CD4-positive, alpha-beta T cell treated with Interleukin-6 at 100 ng/mL for 8 hours (primary cell): ENCODE measurements at places on chromosomes 12 and 14.

GRCh38 chr12:3152892-3153291 is 75.7 kb downstream of the TSPAN9 start:
- DNase-seq: no peak

GRCh38 chr12:102990419-102990818 is 32.9 kb downstream of the ASCL1 start:
- no peak for DNase-seq

DNA sequence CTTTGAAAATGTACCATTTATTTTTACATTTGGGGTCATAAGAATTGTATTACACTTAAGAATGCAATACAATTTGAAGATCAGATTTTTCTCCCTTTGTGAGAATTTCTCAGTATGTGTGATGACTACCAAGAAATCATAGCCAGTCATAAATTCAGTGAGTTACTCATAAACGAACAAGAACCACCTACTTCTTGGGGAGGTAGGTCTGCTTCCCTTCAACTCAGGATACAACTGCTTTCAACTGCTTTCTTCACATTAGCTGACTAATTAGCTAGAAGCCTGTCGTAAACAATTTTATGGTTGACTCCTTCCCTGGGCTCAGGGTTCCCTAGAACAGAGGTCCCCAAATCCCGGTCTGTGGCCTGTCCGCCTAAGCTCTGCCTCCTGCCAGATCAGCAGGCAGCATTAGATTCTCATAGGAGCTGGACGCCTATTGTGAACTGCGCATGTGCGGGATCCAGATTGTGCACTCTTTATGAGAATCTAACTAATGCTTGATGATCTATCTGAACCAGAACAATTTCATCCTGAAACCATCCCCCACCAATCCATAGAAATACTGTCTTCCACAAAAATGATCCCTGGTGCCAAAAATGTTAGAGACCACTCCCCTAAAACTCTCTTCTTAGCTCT is 3.7 kb downstream of the ANG start:
- DNase-seq: no peak

- no peak for DNase-seq
Observed at GRCh38 chr14:103378038-103378854, 7.0 kb upstream of the MARK3 start.

- no peak for DNase-seq
Observed at GRCh38 chr14:100566119-100566518, 21.1 kb downstream of the BEGAIN start.

- no peak for DNase-seq
Observed at GRCh38 chr14:22692194-22692593, 48.0 kb upstream of the OR6J1 start.

DNA sequence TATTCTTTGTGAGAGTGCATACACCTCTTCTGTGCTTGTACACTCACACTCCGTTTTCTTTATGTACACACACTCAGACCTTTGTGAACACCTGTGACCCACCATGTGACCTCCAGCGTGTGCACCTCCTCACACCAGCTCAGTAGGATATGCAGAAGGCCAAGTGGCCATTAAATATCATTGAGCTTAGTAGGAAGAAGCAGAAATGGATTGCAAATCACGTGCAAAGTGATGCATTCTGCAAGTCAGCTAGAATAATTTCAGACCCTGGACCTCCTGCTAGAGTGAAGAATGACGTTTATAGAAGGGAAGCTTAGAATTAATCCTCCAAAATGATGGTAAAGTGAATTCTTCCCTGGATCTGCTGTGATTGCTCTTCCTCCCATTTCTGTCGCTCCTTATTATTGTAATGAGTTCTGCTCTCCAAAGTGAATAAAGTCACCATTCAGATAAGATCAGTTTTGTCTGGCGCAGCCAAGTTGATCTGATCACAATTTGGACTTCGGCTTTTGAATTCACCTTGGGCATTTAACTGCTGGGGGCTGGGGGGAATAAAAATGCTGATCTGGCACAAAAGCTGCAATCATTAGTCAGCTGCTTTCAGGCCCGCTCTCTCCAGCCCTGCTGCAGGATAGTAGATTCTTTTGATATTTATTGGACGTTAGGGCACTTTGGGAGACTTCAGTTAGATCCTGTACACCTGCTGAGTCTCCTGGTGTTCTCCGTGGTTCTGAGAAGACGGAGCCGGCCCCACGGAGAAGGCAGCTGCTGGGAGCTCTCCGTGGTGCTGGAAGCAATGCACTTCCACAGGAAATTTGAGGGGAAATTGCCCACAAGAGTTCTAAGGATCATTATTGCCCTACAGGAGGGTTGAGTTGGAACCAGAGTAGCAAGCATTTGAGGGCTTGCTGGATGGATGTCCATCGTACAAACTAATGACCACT is 12.4 kb upstream of the NRXN3 start:
- no peak for DNase-seq

- no peak for DNase-seq
Observed at GRCh38 chr12:88411689-88412088, 168.6 kb downstream of the KITLG start.

- DNase-seq: no peak
Observed at GRCh38 chr14:89352976-89353765, 63.9 kb downstream of the FOXN3 start.

DNA sequence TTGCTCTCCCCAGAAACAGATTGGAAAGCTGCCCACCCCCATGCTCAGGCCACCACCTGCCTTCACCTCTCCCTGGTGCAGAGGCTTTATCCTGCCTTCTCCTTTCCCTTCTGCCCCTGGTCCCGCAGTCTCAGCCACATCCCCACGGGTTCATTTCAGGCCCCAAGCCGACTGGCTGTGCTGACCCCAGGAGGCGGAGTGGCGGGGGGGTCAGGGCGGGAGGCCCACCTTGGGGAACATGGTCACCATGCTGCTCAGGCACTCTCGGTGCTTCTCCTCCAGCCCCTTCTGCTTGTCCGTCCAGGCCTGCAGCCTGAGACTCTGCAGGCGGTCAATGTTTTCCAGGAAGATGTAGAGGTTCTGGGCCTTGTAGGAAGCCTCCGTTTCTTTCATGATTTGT is 6.9 kb downstream of the FAM186B start:
- no peak for DNase-seq

- DNase-seq: no peak
Observed at GRCh38 chr14:105487986-105488777, 1.5 kb downstream of the CRIP1 start.

DNA sequence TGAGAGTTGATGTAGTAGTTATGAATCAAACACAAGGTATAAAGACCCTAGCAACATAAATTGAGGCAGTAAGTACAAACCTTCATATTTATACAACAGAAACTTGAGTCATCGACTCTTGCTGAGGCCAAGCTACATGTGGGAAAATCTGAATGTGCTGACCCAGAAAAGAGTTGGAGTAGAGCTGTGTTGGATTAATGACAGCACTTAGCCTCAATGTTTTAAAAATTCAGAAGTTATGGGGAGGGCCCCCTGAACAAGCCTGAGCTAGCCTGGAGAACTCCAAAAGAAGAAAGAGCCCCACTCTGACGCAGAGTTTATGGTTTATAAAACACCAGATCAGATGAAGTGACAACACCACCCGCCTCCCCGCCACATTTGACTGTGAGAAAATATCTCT is 100.0 kb downstream of the DUSP6 start:
- no peak for DNase-seq
